ENCODE measurements at places on chromosomes 3 and 15. TPM values are rescaled to one million over a fixed set of nuclear protein-coding genes. Genes with fewer than 3 reads are reported as not detected.

DNA sequence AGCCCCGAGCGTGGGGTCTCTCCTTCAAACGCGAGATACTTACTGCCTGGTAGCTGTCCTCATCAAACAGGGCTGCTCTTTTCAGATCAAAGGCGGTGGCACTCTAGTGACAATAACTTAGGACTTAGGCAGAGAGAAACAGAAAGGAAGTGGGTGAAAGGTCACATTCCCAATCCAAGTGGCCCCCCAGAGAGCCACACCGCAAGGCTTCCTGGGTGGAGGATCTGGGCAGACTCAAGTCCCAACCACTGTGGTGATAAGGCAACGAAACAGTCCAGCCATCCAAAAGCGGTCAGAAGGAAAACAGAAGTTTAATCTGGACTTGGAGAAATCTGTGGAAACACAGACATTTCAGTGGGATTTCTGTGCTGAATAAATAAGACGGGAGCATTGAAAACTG, 227.2 kb downstream of the ADAMTS17 start:
- no peaks in the 10 kb centered on the region for H3K36me3 ChIP-seq
- no peaks in the 10 kb centered on the region for H3K27me3 ChIP-seq
- H3K4me1 ChIP-seq: peaks cover 47% of the 10 kb centered on the region
- peak overlapping the region; percentile 71 for H3K27ac ChIP-seq

- H3K36me3 ChIP-seq: peaks cover 56% of the 10 kb centered on the region
- H3K4me1 ChIP-seq: peaks cover 4% of the 10 kb centered on the region
- no peak overlapping the region for H3K27ac ChIP-seq
- no peak overlapping the region for H3K4me3 ChIP-seq
- no peaks in the 10 kb centered on the region for H3K27me3 ChIP-seq
- no peak for DNase-seq
Measured at GRCh38 chr15:63701365-63701764, 104.2 kb downstream of the FBXL22 start.

DNA sequence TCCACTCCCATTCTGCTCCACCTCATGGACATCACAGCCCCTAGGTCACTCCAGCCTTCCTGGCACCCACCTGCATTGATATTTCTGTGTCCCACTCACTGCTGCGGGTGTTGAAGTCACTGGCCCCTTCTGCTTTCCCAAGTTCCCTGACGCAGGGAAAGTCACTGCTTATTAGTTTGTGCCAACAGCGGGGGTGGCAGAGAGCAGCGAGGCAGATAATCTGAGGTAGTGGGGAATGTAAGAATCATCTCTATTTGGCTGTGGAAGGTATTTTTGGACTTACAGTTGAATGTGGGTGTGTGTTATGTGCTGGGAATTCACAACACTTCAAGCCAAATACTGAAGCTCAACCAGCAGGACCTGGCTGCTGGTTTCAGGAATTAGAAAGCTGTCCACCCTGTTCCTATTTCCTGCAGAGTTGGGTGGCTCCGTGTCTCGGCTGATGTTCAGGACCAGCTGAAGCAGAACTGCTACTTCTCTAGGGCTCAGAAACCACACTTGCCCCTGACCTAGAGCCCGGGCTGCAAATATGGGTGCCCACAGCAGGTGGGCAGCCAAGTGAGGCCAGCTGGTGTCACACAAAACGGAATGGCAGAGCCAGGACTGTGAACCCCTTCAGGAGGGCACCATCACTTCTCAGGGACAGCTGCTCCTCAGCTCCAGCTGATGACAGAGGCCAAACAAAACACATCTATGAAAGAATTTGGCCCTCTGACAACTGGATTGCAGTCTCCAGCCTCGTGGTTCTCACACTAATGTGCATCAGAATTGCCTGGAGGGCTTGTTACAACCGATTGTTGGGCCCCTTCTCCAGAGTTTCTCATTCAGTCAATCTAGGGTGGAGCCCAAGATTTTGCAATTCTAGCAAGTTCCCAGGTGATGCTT, 57.7 kb downstream of the SEMA5B start:
- peaks cover 6% of the 10 kb centered on the region for H3K4me1 ChIP-seq
- H3K36me3 ChIP-seq: no peaks in the 10 kb centered on the region
- peak; percentile 66 for DNase-seq
- H3K4me3 ChIP-seq: no peak overlapping the region
- no peak overlapping the region for H3K27ac ChIP-seq

- H3K4me1 ChIP-seq: peaks cover 91% of the 10 kb centered on the region
- peaks cover 59% of the 10 kb centered on the region for H3K36me3 ChIP-seq
- H3K27me3 ChIP-seq: no peaks in the 10 kb centered on the region
- H3K27ac ChIP-seq: no peak overlapping the region
- DNase-seq: no peak
- H3K4me3 ChIP-seq: no peak overlapping the region
Measured at GRCh38 chr3:50352781-50353180, 2.1 kb downstream of the CYB561D2 start.

GRCh38 chr15:100922192-100923040, 3.3 kb downstream of the LRRK1 start:
- peaks cover 3% of the 10 kb centered on the region for H3K36me3 ChIP-seq
- H3K4me3 ChIP-seq: no peak overlapping the region
- H3K4me1 ChIP-seq: peaks cover 32% of the 10 kb centered on the region
- DNase-seq: no peak
- peak overlapping the region; percentile 39 for H3K27ac ChIP-seq
- H3K27me3 ChIP-seq: no peaks in the 10 kb centered on the region

DNA sequence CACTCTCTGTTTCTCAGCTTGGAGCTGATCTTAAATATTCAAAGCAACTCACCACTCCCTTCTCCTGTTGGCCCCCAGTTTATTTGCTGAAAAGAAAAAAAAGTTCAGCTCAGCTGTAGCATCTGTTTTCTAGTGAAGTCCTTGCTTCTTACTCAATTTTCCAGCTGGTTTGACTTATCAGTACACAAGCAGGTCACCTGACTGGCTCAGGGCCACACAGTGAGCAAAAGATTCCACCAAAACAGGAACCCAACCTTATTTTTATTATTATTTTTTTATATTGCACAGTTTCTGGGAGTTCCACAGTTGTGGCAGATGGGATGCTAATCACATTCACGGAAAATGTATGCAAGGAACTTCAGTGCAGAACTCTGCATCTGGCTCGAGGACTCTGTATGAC, 390.7 kb upstream of the RGMA start:
- peaks cover 5% of the 10 kb centered on the region for H3K4me1 ChIP-seq
- H3K27ac ChIP-seq: no peak overlapping the region
- H3K36me3 ChIP-seq: no peaks in the 10 kb centered on the region

DNA sequence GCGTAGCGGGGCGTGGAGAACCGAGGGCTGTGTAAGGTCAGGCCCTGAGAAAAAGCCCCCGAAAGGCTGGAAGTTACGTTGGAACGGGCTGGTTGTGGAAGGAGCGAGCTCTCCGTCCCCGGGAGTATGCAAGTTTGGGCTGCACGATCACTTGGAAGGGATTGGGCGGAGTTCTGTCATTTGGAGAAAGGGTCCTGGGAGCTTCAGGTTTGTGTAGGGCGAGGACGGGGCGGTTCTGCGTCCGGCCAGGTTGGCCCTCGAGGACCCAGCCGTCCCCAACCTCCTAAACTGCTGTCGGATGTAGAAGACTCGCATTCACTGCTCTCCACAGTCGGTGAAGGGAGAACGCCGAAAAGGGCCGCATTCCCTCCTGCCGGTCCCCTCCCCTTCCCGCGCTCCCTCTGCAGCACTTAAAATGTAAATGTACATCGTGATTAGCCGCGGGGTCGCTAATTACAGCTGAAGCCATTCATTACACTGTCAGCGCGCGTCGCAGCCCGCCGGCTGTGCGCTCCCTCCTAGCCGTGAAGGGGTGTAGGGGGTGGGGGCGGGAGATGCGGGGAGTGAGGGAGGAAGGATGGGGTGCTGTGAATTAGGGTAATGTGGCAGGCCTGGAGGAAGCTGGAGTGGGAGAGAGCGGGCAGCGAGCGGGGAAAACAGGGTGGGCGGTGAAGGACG, 2.5 kb upstream of the RPP25 start:
- H3K36me3 ChIP-seq: no peaks in the 10 kb centered on the region
- peak; percentile 46 for DNase-seq
- peak overlapping the region; percentile 86 for H3K27ac ChIP-seq
- peaks cover 49% of the 10 kb centered on the region for H3K27me3 ChIP-seq

DNA sequence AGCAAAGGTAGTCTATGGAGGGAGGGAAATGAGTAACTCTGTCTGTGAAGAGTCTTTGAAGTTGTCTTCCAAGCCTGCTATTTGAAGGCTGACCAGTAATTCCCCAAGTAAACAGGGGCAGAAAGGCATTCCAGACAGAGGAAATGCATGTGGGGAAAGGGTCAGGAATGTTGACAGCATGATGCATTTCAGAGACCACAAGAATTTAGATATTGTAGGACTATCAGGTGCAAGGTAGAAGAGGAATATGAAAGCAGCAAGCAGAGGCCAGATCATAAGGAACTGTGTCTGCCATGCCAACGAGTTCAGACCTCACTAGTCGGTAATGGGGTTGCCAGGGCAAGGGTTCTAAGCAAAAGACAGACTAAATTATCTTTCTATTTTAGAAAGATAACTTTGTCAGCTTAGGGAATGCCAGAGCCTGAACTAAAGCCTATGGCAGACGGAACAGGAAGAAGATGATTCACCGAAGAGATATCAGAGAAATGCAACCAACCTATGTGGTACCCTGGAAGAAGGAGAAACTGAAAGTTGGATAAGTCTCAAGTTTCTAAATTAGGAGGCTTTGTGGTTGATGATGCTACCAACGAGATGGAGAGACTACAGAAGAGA, 327.0 kb upstream of the RORA start:
- no peaks in the 10 kb centered on the region for H3K36me3 ChIP-seq
- DNase-seq: no peak
- H3K27ac ChIP-seq: no peak overlapping the region
- H3K27me3 ChIP-seq: no peaks in the 10 kb centered on the region
- no peak overlapping the region for H3K4me3 ChIP-seq

GRCh38 chr3:64341296-64341695, 116.0 kb upstream of the PRICKLE2 start:
- H3K27me3 ChIP-seq: no peaks in the 10 kb centered on the region
- H3K4me1 ChIP-seq: peaks cover 42% of the 10 kb centered on the region
- peak overlapping the region; percentile 43 for H3K27ac ChIP-seq

DNA sequence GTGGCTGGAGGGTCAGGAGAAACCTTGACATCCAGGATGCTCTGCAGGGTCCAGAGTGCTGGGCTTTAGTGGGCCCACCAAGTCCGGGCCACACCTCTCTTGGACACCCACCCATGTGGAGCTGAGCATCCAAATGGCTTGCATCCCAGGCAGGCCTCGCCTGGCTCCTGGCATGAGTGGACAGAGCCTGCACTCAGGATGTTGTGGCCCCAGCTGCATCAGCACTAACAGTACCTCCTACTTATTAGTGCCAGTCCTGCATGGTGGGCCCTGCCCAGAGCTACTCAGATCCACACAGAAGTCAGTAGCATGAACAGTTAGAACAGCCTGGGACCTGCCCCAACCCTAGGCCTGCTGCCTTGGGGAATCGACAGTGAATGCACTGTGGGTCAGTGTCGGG, 42.2 kb upstream of the MRPS22 start:
- H3K4me1 ChIP-seq: no peaks in the 10 kb centered on the region
- DNase-seq: no peak
- H3K27ac ChIP-seq: no peak overlapping the region
- no peaks in the 10 kb centered on the region for H3K27me3 ChIP-seq
- H3K36me3 ChIP-seq: no peaks in the 10 kb centered on the region

- H3K36me3 ChIP-seq: peaks cover 13% of the 10 kb centered on the region
- no peaks in the 10 kb centered on the region for H3K27me3 ChIP-seq
- H3K4me1 ChIP-seq: peaks cover 45% of the 10 kb centered on the region
- no peak for DNase-seq
- no peak overlapping the region for H3K4me3 ChIP-seq
Measured at GRCh38 chr15:90213818-90214204, 12.7 kb downstream of the SEMA4B start.

DNA sequence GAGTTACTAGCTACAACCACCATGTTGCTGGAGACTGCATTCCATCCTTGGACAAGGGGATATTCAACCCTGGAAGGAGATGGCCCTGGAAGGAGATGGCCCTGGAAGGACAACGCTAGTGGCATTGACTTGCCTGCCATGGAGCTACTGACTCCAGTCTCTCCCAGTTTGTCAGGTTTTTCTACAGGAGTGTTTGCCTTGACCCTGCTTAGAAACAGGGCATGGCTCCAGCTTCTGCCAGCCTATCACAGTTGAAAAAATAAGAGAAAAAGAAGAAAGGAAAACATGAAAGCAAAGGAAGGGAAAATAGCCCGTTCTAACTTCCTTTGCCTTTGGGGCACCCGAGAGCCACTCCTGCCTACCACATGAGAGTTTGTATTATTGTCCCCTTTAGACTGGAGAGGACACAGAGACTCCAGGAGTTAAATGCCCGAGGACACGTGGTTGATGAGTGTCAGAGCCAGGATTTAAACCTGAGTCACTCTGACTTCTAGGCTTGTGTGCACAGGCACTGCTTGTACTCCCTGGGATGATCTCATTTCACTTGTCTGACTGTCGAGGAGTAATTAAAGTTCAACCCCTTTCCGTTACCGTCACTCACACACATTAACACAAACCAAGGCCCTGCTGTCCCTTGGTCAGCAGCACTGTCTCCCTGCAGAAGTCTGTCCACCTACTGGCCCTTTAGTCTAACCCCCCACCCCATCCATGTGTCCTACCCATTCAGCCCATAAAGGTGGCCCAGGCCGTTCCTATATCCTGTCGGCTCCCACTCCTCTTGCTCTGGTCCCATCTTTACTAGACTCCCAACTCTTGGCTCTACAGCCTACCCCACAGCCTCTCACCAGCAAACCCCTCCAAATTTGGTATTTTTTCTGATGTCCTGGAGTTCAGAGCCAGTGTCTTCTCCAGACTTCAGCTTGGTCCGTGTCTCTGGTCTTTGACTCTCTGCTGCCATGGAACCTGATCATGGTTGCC, 46.1 kb downstream of the C2CD4A start:
- peak; percentile 60 for DNase-seq
- peak overlapping the region; percentile 69 for H3K27ac ChIP-seq
- no peak overlapping the region for H3K4me3 ChIP-seq
- no peaks in the 10 kb centered on the region for H3K27me3 ChIP-seq
- peaks cover 36% of the 10 kb centered on the region for H3K4me1 ChIP-seq

GRCh38 chr3:67458896-67459530, 195.4 kb downstream of the SUCLG2 start:
- H3K4me3 ChIP-seq: no peak overlapping the region
- H3K27ac ChIP-seq: no peak overlapping the region
- no peaks in the 10 kb centered on the region for H3K27me3 ChIP-seq
- H3K4me1 ChIP-seq: no peaks in the 10 kb centered on the region
- no peak for DNase-seq

- H3K36me3 ChIP-seq: no peaks in the 10 kb centered on the region
- H3K4me3 ChIP-seq: no peak overlapping the region
- DNase-seq: peak; percentile 15
- H3K27me3 ChIP-seq: no peaks in the 10 kb centered on the region
Measured at GRCh38 chr3:161171113-161171512, 50.0 kb upstream of the NMD3 start.

Gene EOMES
- polyA plus RNA-seq: not detected

Gene THAP10
- polyA plus RNA-seq: 1.9 TPM

Gene SLC15A2
- polyA plus RNA-seq: 3.0 TPM

Gene MYO5C
- 9.0 TPM for polyA plus RNA-seq

Gene PTPN23
- 24.0 TPM for polyA plus RNA-seq

Gene IMPG2
- polyA plus RNA-seq: not detected
